ENCODE measurements at places on chromosomes 3 and 15.

GRCh38 chr3:43957553-43957952 lies 266.8 kb downstream of the ABHD5 start:
- no peak for DNase-seq

DNA sequence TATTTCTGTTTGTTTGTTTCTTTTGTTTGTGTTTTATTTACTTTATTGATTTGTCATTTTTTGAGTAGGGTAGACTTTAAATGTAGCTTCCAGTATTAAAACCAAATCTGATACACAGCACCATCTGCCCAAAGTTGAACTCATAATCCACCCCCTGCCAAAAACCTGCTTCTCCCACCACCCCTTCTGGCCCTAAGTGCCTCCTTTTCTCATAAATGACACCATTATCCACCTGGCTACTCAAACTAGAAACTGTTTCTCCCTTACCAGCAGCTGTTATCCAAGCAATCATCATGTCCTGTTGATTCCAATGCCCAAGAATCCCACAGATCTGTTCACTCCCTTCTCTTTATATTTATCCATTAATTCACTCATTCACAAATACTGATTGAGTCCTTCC lies 21.8 kb upstream of the PTX3 start:
- DNase-seq, result no peak

GRCh38 chr3:139670196-139670595 lies 7.6 kb downstream of the NMNAT3 start:
- DNase-seq, result no peak

- no peak for DNase-seq
Observed at GRCh38 chr3:133915685-133916658, 20.3 kb upstream of the RAB6B start.

- DNase-seq, result no peak
Observed at GRCh38 chr3:129795186-129796010, 98.1 kb downstream of the TMCC1 start.

DNA sequence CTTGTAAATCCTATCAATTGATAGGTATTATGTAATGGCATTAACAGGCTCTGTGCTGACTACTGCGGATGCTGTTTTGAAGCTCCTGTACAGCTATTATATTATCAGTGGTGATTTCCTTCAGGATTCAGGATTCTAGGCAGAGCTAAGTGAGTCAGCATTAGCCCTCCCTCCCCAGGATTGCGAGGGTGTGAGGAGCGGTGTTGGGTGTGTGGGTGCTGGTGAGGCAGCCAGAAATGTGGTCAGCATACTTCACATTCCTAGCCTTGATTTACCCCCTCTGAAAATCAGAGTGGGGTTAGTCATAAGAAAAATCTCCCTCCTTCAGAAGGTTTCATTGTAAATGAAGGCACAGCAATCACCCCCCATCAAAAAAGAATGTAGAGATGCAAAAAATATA lies 72.5 kb downstream of the SNTN start:
- no peak for DNase-seq

DNA sequence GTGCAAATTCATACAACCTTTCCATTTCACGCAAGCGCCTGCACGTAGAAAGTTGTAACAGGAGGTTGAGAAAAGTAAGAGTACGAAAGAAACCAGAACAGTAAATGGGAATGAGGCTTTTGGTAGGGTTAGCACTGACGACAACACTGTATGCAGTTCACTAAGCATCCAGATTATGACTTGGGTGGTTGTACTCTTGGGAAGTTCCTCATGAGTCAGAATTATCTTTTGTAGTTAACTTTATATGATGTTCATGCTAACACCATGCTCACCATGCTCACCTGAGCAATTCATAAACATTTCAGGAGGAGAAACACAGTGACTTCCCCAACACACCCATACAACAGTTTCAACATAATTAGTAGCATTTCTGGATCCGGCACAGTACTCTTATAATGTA lies 3.0 kb upstream of the LPP start:
- no peak for DNase-seq

- no peak for DNase-seq
Observed at GRCh38 chr3:24686808-24687207, 192.2 kb upstream of the THRB start.

- DNase-seq, result no peak
Observed at GRCh38 chr15:59281699-59282098, 75.1 kb downstream of the LDHAL6B start.

- DNase-seq, result no peak
Observed at GRCh38 chr3:167113035-167113830, 266.9 kb downstream of the ZBBX start.

GRCh38 chr3:162353414-162353813 lies 856.8 kb downstream of the OTOL1 start:
- no peak for DNase-seq

DNA sequence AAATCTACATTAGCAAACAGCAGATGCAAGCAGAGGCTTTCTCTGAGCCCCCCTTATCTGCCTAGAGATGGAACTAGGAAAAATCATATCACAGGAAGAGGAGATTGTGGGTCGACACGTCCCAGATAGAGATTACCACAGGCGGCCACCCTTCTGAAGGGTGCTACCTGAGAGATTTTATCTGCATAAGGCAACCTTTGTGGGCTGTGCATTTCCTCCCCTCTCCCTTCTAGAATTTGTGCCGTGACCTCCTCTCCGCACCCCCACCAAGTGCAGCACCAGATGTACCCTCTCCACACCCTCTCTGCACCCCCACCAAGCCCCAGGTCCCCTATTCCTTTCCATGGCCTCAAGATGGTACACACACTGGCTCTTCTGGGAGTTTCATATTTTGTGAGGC lies 27.4 kb downstream of the METTL6 start:
- DNase-seq, result no peak

DNA sequence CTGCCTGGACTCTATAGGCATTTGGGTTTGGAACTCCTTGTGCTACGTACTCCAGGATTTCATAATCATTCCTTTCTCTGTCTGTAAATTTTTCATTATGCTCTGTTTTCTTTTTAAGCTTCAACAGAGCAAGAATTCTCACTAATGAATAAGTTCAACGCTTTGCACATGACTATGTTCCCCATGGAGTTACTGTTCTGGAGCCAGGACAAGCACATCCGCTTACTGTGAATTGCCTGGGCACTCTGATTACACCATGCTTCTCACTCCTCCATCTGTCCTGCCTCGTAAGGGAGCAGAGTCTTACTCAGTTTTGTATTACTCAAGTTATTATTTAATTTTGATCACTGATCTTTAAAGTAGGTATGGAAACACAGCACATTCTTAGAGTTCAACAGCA lies 472.7 kb downstream of the RAP2B start:
- no peak for DNase-seq

- DNase-seq, result no peak
Observed at GRCh38 chr3:123767564-123768292, 116.4 kb downstream of the MYLK start.
